ENCODE measurements at places on chromosomes 7 and 10. TPM values are rescaled to one million over a fixed set of nuclear protein-coding genes. Genes with fewer than 3 reads are reported as not detected.

Gene ANKRD30A
- not detected for total RNA-seq

Gene SLC26A4
- total RNA-seq: 20.5 TPM

Gene ANKIB1
- total RNA-seq: 60.4 TPM

Gene FFAR4
- not detected for total RNA-seq

Gene MSMB
- not detected for total RNA-seq

Gene EMX2
- not detected for total RNA-seq

Gene NACAD
- 0.53 TPM for total RNA-seq

Gene GUSB
- 23.8 TPM for total RNA-seq

Gene ANLN
- 80.6 TPM for total RNA-seq

Gene GJD4
- not detected for total RNA-seq

Gene PILRA
- not detected for total RNA-seq

Gene NKX2-3
- total RNA-seq: not detected

Gene NOD1
- 5.1 TPM for total RNA-seq

Gene NPY4R
- not detected for total RNA-seq

Gene CWF19L1
- total RNA-seq: 21.3 TPM

Gene CLDN4
- total RNA-seq: 0.13 TPM

Gene CYP3A4
- total RNA-seq: not detected

Gene GNGT1
- total RNA-seq: not detected

Gene LGI1
- total RNA-seq: 0.12 TPM

Gene LOXL4
- 82.6 TPM for total RNA-seq

Gene PRKCQ
- total RNA-seq: not detected

Gene CH25H
- total RNA-seq: 0.40 TPM

Gene CAV1
- 315 TPM for total RNA-seq

Gene C10orf62
- 0.13 TPM for total RNA-seq

Gene POLL
- total RNA-seq: 8.6 TPM

Gene WNT8B
- not detected for total RNA-seq

Gene PHYHIPL
- under 0.01 TPM for total RNA-seq

Gene ALOX5
- not detected for total RNA-seq

Gene PILRB
- total RNA-seq: 9.9 TPM

Gene IFIT1B
- total RNA-seq: 0.06 TPM

Gene CYP26C1
- total RNA-seq: 0.06 TPM

Gene HOXA13
- total RNA-seq: not detected
